ENCODE measurements at places on chromosomes 7 and 10.

DNA sequence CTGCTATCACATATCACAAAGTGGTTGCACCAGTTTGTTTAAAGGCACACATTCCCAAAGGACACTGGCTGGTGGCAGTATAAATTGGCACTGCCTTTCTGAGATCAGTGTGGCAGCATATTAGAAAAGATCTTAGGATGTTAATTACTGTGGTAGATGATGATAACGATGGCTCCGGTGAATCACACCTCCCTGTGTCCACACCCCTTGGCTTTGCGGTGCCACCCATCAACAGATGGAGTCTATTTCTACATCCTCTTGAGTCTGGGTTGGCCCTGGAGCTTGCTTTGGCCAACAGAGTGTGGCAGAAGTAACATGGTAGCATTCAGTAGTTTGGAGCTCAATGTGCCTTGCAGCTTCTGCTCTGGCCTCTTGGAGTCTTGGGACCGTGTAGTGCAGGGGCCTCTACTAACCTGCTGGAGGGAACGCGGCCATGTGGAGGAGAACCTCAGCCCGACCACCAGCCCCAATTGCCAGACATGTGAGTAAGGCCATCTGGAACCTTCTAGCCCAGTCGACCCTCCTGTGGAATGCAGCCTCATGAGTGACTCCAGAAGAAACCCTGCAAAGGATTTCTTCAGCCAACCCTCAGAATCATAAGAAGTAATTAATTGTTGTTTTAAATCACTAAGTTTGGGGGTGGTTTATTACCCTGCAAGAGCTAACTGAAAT, 27.2 kb upstream of the PLEKHA1 start:
- no peak for DNase-seq

DNA sequence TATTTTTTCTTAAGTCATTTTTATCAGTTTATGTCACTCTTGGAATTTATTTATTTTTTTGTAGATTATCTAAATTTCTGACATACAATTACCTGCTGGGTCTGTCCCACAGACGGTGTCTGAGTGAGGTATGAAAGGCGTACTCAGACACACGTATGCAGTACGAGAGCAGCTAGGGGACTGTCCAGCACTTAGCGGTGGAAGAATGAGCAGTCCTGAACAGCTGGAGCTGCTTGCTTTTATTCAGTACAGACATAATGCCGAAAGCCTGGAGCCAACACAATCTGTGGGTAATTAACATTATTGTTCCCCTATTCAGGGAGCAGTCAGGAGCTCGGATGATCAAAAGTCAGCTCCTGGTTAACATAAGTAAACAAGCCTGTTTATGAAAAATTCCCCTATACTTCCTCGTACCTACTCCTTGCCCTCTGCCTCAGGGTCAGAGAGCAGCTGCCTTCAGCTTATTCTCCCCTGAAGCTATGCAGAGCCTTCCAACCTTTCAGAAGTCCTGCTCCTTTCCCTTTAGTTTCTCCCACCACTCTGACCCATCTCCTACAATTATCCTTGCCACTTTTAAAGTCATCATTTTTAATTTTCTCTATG, 488.0 kb upstream of the POM121L12 start:
- no peak for DNase-seq

DNA sequence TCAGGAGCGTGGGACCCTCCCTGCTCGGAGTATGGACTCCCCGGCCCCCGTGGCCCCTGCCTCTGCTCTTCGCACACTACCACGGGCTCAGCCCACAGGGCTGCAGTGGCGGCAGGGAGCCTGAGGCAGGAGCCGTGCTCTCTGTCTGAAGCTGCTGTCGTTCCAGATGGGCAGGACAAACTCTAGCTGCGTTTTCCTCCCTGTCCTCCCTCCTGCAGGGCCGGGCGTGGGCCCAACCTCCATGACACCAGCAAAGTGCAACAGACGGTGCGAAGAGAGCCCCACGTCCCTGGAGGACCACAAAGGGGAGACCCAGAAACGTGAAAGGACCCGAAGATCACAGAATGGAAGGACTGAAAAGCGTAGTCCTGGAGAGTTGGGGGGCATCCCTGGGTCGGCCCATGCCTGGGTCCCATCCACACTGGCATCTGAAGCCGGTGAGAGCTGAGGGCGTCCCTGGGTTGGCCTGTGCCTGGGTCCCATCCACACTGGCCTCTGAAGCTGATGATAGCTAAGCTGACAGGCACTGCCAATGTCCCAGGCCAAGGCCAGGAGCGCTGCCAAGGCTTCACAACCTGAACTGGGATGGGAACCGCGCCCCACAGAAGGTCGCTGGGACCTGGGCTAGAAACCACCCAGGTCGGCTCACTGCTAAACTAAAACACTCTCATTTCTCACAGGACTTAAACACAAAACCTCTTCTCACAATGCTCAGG, 267.0 kb downstream of the MAD1L1 start:
- no peak for DNase-seq

- DNase-seq = no peak
These were observed 70.3 kb upstream of the SHH start for GRCh38 chr7:155882596-155882995.

DNA sequence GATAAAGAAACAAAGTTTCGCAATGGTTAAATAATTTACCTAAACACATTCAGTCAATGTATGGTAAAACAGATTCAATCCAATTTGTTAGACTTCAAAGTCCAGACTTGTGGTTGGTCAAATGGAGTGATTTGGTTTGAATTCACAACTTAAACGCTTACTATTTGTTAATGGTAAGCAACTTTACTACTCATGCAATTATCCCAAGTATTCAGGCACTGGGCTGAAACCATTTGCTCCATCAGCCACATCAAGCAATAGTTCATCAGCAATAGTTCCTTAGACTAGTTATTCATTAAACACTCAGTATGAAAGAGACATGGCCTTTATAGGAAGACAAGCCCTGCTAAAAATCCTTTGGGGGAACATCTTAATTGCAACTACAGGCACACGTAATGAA, 253.0 kb downstream of the AGMO start:
- DNase-seq = no peak

Measured in activated CD4-positive, alpha-beta T cell treated with anti-CD3 and anti-CD28 coated beads, Interleukin-2, amount 50 U/mL, for 16 hours (primary cell).